ENCODE measurements at places on chromosomes 16 and 17. TPM values are rescaled to one million over a fixed set of nuclear protein-coding genes. Genes with fewer than 3 reads are reported as not detected.

Gene CD79B
- polyA plus RNA-seq, result 0.37 TPM

Gene CDK12
- 23.2 TPM for polyA plus RNA-seq

Gene LRRC37A3
- polyA plus RNA-seq, result 2.7 TPM

Gene CX3CL1
- polyA plus RNA-seq, result 23.2 TPM

Gene RAB11FIP4
- polyA plus RNA-seq, result 49.1 TPM

Gene LHX1
- polyA plus RNA-seq, result not detected

Gene CCDC43
- polyA plus RNA-seq, result 15.7 TPM

Gene GAST
- not detected for polyA plus RNA-seq

Gene DNAI2
- polyA plus RNA-seq, result 0.56 TPM

Gene SCGB1C2
- polyA plus RNA-seq, result not detected

Gene ERN2
- not detected for polyA plus RNA-seq

Gene TP53TG3F
- polyA plus RNA-seq, result 1.7 TPM

Gene KRT27
- polyA plus RNA-seq, result not detected

Gene AURKB
- polyA plus RNA-seq, result 55.1 TPM
